ENCODE measurements at places on chromosomes 13 and 19.

DNA sequence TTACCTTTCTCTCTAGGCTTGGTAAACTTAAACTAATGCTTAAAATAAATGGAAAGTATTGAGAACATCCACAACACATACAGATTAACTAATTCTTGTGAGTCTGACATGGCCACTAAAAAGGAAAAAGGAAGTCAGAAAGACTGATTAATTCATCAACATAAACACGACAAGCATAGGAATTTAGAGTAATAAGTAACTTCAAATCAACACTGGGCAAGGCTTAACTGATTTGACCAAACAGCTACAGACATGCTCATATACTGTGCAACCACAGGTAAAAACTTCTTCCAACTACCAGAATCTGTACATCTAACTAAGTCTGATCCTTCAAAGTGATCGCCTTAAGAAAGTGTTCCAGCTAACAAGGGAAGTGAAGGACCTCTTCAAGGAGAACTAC lies 20.5 kb downstream of the UGGT2 start:
- no peak for DNase-seq

GRCh38 chr19:29378543-29379080 lies 147.2 kb upstream of the VSTM2B start:
- DNase-seq: no peak

DNA sequence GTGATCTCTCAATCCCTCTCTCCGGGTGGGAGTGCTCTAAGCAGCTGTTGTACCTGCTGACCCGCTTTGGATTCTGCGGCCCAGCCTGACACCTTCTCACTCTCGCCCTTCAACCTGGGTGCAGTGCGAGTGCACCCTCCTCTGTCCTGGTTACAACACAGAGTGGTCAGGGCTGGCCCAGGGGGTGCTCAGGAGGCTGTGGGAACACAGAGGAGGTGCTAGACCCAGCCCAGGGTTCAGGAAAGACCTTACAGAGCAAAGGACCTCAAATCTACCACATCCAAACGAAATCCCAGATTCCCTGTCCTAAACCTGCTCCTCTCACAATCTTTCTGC lies 23.7 kb downstream of the ZNF175 start:
- DNase-seq: no peak

- DNase-seq: no peak
These were observed 16.1 kb downstream of the CEBPG start for GRCh38 chr19:33389421-33390100.

GRCh38 chr13:43153436-43154090 lies 130.2 kb downstream of the DNAJC15 start:
- DNase-seq: no peak

DNA sequence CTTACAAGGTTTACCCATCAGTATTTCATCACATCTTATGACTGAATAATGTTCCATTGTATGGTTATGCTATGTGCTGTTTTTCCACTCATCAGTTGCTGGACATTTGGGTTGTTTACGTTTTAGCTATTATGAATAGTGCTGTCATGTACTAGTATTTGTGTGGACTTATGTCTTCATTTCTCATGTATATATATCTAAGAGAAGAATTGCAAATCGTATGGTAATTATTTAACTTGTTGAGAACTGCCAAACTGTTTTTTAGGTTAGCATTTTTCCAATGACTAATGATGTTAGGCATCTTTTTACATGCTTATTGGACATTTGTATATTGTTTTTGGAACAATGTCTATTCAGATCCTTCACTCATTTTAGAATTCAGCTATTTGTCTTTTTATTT lies 368.3 kb downstream of the LMO7 start:
- DNase-seq: no peak

Measured in neural crest cell (in vitro differentiated cells).